ENCODE measurements at places on chromosomes 11 and 22.

GRCh38 chr11:68889948-68890446, 13.6 kb downstream of the MRPL21 start:
- DNase-seq = peak; percentile 98

- no peak for DNase-seq
These were observed 27.0 kb downstream of the RBMXL2 start for GRCh38 chr11:7115780-7116179.

DNA sequence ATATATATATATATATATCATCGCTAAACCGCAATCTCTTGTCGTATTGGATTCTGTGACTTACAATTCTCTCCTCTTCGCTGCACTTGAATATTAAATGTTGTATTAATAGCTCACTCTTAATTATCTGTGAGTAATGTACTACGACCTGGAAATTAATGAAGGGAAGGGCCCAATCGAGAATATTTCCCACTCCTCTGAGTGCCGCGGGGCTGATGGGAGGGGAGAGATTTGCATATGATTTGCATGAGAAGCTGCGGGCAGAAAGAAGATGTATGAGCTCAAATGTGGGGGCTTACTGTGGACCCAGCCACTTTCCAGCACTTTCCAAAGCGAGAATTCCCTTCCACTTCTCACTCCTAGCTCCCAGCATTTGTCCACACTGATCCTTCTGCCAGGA, 141.2 kb downstream of the MN1 start:
- no peak for DNase-seq

- peak; percentile 58 for DNase-seq
These were observed 4.0 kb upstream of the MCAM start for GRCh38 chr11:119320776-119321524.
